A673 (cell line): ENCODE measurements at places on chromosomes 12 and 14. TPM values are rescaled to one million over a fixed set of nuclear protein-coding genes. Genes with fewer than 3 reads are reported as not detected.

DNA sequence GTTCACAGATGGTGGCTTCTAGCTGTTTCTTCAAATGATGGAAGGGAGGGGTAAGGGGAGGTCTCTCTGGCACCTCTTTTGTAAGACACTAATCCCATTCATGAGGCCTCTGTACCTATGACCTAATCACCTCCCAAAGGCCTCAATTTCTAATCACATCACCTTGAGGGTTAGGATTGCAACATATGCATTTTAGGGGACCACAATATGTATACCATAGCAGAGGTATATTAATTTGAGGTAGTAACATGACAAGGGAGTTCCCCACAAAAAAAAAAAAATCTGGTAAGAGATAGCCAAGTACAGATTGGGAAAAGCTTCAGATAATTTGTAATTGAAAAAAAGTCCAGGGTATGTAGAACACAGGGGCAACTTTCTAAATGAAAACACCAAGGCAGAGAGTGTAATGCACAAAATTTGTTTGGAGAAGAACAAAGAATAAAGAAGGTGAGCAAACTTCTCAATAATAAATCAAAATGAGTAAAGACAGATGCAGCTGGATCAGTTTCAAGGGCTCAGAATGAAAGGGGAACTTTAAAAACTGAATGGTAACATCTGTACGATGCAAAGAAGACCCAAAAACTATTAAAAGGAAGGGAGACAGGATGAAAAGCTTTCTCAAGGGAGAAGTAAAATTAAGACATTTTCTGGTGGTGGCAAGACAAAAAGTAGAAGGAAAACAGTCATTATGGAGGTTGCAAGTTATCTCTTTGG, 125.5 kb upstream of the DCN start:
- DNase-seq: no peak

RPL10L gene
- total RNA-seq: not detected in 2 replicates

CCDC197 gene
- not detected in 2 replicates for total RNA-seq

ZNF10 gene
- 10.1 and 13.5 TPM in 2 replicates for total RNA-seq

- DNase-seq: peak; percentile 30
These were observed 57.1 kb upstream of the SLCO1B1 start for GRCh38 chr12:21073822-21074460.

LRRC43 gene
- total RNA-seq: 0.24 TPM in 1 of 2 replicates, not detected in the other

- DNase-seq: no peak
These were observed 961.8 kb downstream of the FLRT2 start for GRCh38 chr14:86491743-86492142.

SCN8A gene
- total RNA-seq: 5.4 and 5.5 TPM in 2 replicates
